ENCODE measurements at places on chromosomes 16 and 17.

- no peak for DNase-seq
Observed at GRCh38 chr16:1993731-1994131, 4.0 kb downstream of the SYNGR3 start.

DNA sequence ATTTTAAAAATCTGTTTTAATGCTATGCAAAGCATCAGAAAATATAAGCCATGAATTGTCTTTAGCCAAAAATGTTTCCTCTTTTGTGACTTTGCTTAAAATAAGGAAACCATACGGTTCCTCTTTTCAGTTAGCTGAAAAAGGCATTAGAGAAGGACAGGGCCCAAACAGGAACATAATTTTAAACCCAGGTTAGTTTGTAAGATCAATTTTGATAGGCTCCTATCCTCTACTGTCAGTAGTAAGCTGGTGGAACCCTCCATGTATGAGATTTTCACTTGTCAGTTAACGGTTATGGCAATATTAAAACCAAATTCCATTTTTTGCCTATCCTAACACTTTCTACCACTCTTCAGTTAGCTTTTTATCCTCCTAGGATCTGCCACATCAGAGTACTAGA, 4.3 kb downstream of the EVI2B start:
- DNase-seq: no peak

DNA sequence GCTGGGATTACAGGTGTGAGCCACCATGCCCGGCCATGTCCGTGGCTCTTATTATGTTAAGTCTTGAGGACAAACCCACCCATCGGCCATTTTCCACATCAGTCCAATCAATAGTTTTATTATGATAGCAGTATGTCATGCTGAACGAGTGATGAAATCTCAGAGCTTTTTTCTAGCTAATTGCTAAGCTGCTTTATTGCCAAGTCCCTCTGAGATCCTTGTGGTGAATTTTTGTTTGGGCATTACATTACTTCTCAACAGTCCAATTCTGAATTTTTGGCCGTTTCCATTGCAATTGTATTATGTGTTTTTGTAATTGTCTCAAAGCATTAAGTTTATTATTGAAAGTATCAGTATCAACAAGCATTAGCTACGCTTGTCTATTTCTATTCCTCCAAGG, 10.9 kb downstream of the RNF112 start:
- no peak for DNase-seq

- peak; percentile 25 for DNase-seq
Observed at GRCh38 chr17:9367156-9367555, 208.5 kb downstream of the STX8 start.

GRCh38 chr16:76705892-76706291, 428.7 kb downstream of the CNTNAP4 start:
- no peak for DNase-seq

DNA sequence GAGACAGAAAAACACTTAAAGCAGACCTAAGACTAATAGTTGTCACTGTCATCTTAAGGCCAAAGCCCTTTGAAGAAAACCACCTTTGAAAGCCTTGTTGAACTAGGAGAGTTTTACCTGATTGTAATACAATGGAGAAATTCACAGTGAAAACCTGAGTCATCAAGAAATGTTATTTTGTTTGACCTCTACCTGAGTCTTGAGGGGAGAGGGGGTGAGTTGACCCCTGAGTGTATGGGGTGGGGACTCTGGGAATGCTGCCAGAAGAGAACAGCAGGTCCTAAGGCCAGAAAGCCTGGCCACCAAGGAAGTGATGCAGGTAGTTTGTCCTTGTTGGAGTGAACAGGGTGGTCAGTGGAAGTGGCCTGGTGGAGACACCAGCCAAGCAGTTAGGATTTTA, 204.3 kb downstream of the SPECC1 start:
- DNase-seq: no peak

- DNase-seq: no peak
Observed at GRCh38 chr17:77679589-77679988, 278.9 kb upstream of the TNRC6C start.

GRCh38 chr16:5668553-5668952, 571.0 kb upstream of the EEF2KMT start:
- DNase-seq: no peak

- DNase-seq: no peak
Observed at GRCh38 chr17:57623620-57624019, 121.5 kb downstream of the CCDC182 start.

GRCh38 chr17:44788139-44788538, 29.4 kb downstream of the ADAM11 start:
- no peak for DNase-seq

DNA sequence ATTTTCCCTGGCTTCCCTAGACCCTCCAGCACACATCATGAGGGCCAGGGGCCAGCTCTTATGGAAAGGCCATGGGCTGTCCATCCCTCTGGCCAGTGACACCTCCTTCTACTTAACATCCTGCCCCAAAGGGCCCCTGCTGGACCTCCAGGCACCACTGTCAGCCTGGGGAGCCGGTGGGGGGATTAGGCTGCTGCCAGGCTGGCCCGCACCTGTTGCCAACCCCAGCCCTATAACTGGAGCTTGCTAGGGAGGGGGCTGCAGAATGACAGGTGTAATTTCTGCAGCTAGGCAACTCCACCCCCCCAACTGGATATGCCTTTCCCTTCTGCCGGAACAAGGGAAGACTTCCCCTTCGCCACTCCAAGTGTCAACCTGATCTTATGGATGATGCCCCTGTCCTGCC, 12.5 kb downstream of the RARA start:
- no peak for DNase-seq

DNA sequence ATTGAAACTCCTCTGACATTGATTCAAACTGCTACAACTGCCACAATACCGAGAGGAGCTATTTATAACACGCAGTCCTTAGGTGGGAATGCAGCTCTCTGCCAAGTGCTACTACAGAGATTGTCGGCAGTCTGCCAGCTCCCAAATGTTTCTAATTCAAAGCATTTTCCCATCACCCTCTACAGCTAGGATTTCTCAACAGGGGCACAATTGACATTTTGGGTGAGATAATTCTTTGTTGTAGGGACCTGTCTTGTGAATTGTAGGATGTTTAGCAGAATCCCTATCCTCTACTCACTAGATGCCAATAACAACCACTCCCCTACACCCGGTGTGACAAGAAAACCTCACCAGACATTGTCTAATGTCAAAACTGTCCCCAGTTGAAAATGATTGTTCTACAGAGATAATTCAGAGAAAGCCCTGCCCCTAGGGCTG, 7.8 kb upstream of the N4BP1 start:
- DNase-seq: no peak

DNA sequence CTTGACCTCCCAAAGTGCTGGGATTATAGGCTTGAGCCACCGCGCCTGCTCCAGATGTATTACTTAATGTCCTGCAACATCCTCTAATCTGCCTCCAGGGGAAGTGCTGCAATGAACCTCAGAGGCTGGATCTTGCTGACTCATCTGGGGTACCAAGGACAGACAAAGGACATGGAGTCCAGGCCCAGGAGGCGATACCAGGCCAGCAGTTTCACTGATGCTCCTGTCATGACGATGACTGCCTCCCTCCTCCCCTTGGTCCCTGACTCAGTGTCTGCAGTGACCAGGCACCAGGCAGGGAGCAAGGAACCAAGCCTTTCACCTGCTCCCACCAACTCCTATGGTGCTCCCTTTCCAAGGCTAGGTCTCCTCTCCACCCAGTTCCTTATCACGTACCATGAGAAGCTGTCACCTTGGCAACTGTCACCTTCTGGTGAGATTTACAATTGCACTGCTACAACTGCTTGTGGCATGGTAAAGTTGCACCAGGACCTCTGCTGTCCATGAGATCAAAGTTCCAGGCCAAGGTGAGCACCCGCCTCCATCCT, 21.6 kb upstream of the PHOSPHO1 start:
- DNase-seq: no peak

- DNase-seq: no peak
Observed at GRCh38 chr16:70701596-70701995, 15.7 kb upstream of the MTSS2 start.

- no peak for DNase-seq
Observed at GRCh38 chr16:88570691-88571092, 489 bp downstream of the ZC3H18 start.

- DNase-seq: no peak
Observed at GRCh38 chr17:10744501-10745000, 14.7 kb upstream of the TMEM220 start.

DNA sequence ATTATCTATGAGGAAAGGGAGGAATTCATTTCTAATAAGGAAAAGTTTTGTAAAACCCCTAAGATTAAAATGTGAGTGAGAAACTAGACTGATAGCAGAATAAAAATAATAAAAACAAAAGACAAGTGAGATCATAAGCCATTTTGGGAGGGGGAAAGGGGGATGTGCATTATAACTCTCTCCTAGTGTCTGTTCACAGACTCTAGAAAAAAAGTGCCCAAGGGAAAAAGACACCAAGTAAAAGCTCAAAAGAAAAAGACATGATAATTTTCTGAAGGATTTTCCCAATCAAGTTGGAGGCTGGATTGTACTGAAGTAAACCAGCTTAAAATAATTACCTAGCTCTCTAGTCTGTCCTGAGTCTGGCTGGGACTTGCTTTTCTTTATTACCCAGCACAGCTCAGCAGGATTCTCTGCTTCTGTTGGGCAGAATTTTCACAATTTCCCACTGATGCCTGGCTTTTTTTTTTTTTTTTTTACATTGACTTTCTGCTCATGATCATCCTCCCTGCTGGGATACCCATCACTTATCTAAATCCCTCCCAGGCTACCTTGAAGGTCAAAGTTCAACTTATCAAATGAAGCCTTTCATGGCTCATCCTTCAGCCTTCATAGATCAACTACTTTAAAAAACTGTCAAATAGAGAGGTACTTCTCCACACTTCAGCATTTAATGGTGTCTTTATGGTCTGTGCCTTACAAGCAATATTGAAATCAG, 124.2 kb upstream of the KCNJ16 start:
- DNase-seq: no peak

DNA sequence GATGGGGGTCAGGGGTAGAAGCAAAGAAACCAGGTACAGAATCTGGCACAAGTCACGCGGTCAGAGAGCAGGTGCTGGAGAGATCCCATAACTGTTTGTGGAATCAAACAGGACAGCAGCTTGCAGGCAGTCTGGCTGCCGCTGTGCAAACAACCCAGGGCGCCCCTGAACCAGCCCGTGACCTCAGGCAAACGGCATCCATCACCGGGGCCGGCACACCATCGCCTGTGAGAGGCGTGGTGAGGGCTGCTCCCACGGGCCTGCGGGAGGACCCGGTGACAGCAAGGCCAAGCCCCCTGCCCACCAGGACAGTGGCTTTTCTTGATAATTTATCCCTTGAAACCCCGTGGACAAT, 47.9 kb downstream of the CBFA2T3 start:
- DNase-seq: peak; percentile 37

Measured in NCI-H146 (cell line).